Dermis microvascular lymphatic vessel endothelial cell (primary cell): ENCODE measurements at places on chromosomes 5 and 9. TPM values are rescaled to one million over a fixed set of nuclear protein-coding genes. Genes with fewer than 3 reads are reported as not detected.

Gene LYSMD3
- total RNA-seq, result 11.3 and 14.7 TPM in 2 replicates

Gene TMEM252
- 0.13 TPM in 1 of 2 replicates, not detected in the other for total RNA-seq

Gene INIP
- 16.3 and 18.3 TPM in 2 replicates for total RNA-seq

Gene EFNA5
- 101 and 158 TPM in 2 replicates for total RNA-seq

Gene FAM120A
- total RNA-seq, result 77.2 and 91.4 TPM in 2 replicates

Gene NSA2
- 43.7 and 51.3 TPM in 2 replicates for total RNA-seq

Gene PALM2AKAP2
- total RNA-seq, result under 0.01 TPM in 2 replicates

Gene SOWAHA
- not detected in 2 replicates for total RNA-seq

Gene F2RL1
- total RNA-seq, result 61.2 and 98.1 TPM in 2 replicates

Gene PCDHA5
- under 0.01 TPM in 2 replicates for total RNA-seq

Gene FOXD4L6
- under 0.01 TPM in 1 of 2 replicates, not detected in the other for total RNA-seq

Gene ORM2
- total RNA-seq, result not detected in 2 replicates

Gene FRMD3
- 0.76 and 2.8 TPM in 2 replicates for total RNA-seq

DNA sequence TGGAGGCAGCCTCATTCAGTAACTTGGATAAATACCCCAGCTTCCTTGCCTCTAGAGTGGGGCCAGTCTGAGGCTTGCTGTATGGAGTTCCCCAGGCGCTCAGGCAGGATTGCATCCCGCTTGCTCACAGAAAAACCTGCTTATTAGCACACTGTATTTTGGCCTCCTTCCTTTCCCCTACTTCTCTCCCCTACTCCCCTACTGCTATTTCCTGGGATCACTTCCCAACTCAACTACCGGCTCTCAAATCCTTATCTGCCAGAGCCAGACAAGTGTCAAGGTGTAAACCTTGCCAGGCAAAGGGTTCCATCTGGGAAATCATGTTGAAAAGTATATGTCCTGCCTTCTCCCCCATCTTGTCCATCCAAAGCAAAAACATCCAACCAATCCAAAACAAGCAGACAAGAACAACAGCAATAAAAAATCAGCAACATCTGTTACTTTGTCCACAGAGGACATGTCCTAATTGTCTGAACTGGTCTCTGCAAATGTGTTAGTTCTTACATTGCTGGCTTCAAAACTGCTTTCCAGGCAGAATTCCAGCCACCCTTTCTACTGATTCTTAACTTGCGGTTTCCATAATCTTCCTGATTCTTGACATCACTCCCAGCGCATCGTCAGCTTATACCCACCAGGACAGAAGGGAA, 164.1 kb upstream of the SEMA6A start:
- DNase-seq, result no peak

GRCh38 chr9:98860871-98861293, 53.4 kb downstream of the GALNT12 start:
- peak; percentile 75 for DNase-seq

GRCh38 chr5:32413466-32414263, 30.9 kb downstream of the ZFR start:
- peak; percentile 45 for DNase-seq

DNA sequence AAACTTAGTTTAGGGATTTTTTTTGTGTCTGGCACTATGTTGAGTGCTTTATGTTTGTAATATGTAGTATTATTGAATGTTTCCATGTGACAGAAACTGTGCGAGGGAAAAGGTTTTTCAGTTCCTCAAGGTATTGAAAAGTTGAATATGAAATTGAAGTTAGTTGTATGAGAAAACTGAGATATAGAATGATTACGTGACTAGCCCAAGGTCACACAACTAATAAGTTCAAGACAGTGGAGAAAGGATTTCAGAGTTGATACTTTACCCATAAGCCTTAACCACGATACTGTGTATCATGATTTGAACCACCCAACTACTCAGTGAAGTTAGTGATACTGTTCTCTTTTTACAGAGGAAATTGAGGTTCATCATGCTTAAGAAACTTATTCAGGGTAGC, 5.7 kb downstream of the NIPBL start:
- DNase-seq, result no peak

- no peak for DNase-seq
Measured at GRCh38 chr5:149956685-149957084, 3.9 kb upstream of the SLC26A2 start.

DNA sequence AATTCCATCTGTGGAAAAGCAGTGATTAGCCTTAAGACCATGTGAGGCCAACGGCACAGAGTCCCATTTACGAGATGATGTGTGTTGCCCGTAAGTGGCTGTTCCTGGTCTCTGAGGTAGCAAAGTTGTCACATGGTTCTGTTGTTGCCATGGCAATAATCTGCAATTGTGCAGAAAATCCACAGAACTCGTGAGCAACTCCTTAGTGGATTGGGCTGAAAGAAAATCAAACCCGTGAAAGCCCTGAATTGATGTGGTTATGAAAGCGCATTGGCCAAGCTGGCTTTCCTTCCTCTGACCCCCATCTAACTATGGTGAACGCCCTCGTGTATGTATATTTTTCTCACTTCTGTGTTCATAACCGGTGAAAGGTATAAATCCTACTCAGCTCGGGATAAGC, 614.7 kb downstream of the EBF1 start:
- DNase-seq, result no peak

- peak; percentile 2 for DNase-seq
Measured at GRCh38 chr5:122559676-122560075, 215.2 kb upstream of the SNX2 start.

DNA sequence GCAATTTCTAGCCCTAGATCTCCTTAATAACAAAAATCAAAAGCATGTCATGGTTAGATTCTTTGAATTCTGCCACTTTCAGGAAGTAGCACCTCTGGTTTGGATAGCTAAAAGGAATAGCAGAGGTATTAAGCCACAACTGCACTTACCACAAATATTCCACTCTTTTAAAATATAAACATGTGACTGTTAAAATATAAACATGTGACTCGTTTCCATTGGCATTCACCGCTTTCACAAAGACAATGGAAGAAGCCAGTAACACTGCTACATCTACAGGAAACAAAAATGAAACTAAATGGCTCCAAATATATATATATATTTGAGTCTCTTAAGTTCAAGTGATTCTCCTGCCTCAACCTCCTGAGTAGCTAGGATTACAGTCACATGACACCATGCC, 222.9 kb downstream of the ARL15 start:
- peak; percentile 68 for DNase-seq

GRCh38 chr9:20702570-20702969, 18.5 kb downstream of the FOCAD start:
- DNase-seq, result no peak

- DNase-seq, result no peak
Measured at GRCh38 chr5:66249920-66250319, 105.8 kb downstream of the SREK1 start.

- no peak for DNase-seq
Measured at GRCh38 chr9:114666851-114667250, 9.2 kb upstream of the TEX53 start.

GRCh38 chr5:114018186-114018585, 343.7 kb upstream of the KCNN2 start:
- DNase-seq, result no peak

GRCh38 chr5:44907396-44907795, 98.6 kb downstream of the MRPS30 start:
- no peak for DNase-seq

DNA sequence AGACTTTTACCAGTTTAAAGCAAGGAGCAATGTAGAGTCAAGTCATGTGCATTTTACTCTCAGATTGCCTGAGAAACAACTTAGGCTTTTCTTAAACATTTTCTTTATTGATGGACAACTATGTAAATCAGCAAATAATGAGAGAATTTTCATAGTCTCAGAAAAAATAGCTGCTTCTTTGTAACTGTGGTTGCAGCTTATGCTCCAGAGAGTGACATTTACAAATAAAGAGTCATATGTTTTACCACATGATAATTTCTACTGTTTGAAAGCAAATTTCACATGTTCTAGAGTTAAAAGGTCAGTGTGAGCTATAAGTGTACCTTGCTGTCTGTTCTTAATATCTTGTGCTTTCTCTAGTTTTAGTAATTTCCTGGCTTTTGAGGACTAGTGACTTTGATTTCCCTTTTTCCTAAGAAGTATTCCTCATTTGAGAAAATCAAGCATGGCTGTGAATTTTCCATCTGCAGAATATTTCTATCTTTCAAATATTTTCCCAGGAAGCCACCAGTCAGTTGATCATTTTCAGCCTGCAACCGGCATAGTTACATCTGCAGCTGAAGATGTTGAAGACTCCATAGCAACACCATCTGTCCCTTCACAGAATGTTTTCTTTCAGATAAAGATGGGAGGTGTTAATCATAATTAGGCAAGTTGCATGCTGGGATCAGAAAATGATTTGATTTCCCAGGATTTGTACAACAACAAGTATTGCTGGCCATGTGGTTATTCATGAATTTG, 229.9 kb downstream of the SGCD start:
- no peak for DNase-seq

GRCh38 chr5:171651102-171651501, 134.5 kb upstream of the SMIM23 start:
- DNase-seq, result no peak

- no peak for DNase-seq
Measured at GRCh38 chr5:59104400-59105127, 521.7 kb downstream of the RAB3C start.

DNA sequence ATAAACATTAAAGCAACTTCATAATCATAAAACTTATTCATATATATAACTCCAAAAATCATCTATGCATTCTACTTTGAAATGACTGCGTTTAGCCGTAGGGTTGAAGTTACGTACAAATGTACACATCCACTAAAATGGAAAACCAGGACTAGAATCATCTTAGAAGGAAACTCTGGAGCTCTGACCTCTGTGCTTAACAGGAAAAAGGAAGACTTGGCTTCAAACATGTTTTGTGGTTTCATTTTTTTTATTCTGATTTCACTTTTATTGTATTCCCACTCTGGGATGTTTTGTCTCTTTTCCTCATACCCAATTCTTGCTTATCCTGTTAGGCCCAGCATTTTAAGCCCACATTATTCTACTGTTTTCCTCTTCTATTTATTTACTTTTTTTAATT, 44.9 kb downstream of the GRAMD2B start:
- DNase-seq, result no peak

- peak; percentile 23 for DNase-seq
Measured at GRCh38 chr9:125524583-125525355, 182.2 kb downstream of the MAPKAP1 start.

DNA sequence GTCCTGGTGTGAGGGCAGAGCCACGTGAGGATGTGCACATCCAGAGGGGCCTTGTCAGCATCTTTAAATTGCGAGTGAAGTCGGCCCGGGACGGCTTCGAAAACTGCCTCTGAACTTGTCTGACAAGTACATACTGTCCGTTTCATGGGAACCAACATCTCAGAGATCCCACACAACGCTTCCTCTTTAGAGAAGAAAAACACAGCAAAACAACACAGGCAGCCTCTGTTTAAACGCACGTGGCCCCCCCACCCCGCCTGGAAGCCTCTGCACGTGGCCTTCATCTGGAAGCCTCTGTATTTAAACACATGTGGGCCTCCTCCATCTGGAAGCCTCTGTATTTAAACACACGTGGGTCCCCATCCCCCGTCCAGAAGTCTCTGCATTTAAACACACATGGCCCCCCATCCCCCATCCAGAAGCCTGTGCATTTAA, 29.2 kb downstream of the CEP72 start:
- DNase-seq, result no peak

GRCh38 chr5:137627706-137628105, 108.2 kb downstream of the KLHL3 start:
- DNase-seq, result no peak

- DNase-seq, result no peak
Measured at GRCh38 chr9:2764353-2764752, 47.0 kb downstream of the KCNV2 start.

GRCh38 chr9:134595014-134595413, 46.6 kb upstream of the COL5A1 start:
- no peak for DNase-seq

- DNase-seq, result no peak
Measured at GRCh38 chr5:87076931-87077330, 190.8 kb upstream of the RASA1 start.

- peak; percentile 36 for DNase-seq
Measured at GRCh38 chr5:127492854-127493738, 24.3 kb upstream of the PRRC1 start.

DNA sequence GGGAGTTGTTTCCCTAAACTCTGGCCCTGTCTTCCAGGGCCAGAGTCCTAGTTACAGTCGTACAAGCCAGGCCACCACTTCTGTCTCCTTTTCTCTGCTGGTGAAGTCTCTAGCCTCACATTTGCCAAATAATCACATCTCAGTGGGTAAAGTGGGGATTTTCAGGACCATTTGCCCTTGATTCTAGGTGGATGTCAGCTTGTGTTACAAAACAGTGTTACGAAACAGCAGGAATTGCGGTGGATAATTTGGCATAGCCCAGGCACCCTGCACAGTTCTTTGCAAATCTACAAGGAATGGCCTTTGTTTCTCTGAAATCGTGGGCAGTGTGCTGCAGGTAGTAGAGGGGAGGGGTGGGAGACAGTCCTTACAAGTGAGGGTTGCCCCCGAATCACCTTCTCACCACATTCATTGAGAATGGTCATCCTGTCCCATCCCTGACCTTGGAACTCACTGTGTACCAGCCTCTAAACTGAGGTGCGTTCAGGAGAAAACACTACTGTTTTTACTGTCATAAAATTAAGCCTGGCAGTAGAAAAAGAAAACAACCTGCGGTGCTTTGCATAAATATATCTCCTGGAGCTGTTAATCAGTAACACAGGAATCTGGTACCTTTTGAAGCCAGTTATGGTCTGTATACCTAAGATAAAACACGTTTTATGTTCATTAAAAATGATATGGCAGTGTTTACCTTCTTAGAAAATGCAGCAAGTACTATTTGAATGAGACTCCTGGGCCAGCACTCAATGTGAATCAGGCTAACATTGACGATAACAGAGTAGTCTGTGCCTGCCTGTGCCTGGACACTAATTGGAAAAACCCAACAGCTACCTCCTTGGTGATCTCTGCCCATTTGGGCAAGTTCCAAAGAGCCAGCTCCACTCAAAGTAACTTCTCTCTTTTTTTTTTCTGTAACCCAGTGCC, 44.3 kb downstream of the CYSTM1 start:
- no peak for DNase-seq

GRCh38 chr9:3268223-3268622, 257.6 kb downstream of the RFX3 start:
- DNase-seq, result no peak
